Spinal cord (tissue), 10 donors: ENCODE measurements at places on chromosomes 12 and 14. TPM values are rescaled to one million over a fixed set of nuclear protein-coding genes. Genes with fewer than 3 reads are reported as not detected.

DNA sequence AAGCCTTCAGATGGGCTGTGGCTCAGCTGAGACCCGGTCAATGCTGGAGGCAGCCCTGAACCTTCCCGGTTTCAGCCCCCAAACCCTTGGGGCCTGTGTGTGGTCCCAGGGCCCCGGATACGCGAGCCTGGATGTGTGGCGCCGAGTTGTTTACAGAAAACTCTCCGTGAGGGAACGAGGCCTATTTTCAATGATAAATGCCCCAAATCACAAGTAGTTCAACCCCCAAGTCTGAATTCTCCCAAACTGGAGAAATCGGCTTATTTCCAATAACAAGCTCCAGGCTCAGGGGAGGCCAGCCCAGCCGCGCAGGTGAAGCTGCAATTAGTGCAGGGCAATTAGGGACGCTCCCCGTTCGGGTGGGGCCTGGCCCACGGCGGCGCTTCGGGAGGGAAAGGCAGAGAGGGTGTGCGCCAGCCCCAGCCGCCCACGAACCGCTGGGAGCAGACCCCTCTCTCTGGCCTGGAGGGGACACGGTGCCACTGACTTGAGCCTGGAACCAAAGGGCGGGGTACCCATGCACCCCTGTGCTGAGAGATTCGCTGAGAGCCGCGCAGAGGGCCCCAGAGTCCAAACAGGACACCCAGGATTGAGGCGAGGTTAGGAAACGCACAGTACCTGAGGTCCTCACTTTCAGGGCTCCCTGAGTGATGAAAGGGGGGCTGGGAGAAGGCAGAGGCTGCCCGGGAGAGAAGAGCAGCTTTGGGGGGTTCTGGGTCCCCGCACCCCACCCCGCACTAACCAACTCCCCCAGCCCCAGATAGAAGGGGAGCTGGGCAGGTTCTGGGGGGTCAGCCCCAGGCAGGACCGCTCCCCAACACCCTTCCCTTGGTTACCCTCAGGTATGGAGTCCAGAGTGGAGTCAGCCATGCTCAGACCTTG, 14.2 kb upstream of the ANKRD9 start:
- no peak for DNase-seq

DNA sequence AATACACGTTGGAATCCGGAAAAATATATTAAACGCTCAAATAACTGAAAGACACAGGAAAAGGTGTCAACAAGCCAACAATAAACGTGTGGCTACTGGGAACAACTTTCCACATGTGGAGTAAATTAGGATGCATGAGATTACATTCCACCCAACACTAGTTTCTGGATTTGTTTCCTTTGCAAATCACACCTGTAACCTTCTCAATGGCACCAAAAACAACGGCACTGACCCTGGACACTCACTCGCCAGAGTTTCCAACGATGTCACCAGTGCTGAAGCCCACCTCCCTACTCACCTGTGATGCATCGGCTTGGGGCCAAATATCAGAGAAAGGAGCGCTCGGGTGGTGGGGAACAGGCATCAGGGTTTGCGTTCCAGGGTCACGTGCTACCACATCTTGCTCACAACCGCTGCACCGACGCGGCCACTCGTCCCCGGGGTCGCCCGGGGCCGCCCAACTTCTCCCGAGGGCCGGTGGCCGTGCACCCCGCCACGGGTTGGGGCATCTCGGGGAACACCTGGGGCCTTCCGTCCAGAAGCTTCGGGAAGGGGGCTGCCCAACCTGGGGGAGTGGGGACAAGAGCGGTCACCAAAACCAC, 629 bp downstream of the PRDM4 start:
- DNase-seq, result peak; percentile 33

DNA sequence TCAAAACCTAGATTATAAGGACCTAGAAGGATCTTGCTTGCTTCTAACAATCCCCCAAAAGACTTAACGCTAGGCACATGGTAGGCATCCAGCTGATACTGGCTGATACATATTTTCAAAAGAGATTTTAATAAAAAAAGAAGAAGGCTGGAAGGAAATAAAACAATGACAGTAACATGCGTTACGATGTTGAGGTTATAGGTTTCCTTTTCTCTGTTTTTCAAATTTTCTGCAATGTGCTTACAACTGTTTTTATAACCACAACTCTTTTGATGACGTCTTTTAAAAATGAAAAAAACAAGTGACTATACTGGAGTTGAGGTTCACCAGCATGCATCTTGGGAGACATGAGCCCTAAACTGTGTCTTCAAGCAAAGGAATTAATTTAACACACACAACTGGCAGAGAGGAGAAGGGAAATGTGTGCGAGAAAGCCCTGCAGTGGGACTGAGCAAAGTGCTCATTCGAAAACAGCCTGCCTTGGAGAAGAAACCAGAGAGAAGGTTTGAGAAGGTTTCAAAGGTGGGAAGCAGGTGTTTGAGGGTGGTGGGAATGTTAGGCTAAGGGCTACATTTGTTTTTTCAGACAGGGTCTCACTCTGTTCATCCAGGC, 80.4 kb downstream of the DUSP16 start:
- DNase-seq, result no peak

- DNase-seq, result no peak
Observed at GRCh38 chr12:120905856-120906384, 1.8 kb upstream of the SPPL3 start.

- no peak for DNase-seq
Observed at GRCh38 chr14:67579636-67580035, 20.4 kb downstream of the PIGH start.

- no peak for DNase-seq
Observed at GRCh38 chr14:21309238-21309636, 29.4 kb downstream of the RPGRIP1 start.

DNA sequence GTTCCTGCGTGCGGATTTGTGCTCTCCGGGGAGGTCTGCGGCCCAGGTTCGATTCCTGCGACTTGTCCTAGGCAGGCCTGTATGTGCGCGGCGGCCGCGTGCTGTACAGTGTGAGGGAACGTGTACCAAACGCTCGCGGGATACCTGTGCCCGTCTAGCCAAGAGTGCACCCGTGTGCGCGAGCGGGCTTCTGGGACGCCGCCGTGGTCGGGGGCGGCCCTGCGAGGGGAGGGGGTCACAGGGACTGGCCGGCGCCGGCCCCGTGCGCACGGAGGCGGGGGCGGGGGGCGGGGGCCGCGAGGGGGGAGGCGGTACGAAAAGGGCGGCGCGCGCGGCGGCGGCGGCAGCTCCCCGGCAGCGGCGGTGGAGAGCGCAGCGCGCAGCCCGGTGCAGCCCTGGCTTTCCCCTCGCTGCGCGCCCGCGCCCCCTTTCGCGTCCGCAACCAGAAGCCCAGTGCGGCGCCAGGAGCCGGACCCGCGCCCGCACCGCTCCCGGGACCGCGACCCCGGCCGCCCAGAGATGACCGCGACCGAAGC, at the start of gene DLK1:
Gene DLK1, plus strand, starts transcription at position 343 of the 536 bp plus-strand sequence. Its CDS starts 177 bp downstream, at position 520.
- no peak for DNase-seq

DNA sequence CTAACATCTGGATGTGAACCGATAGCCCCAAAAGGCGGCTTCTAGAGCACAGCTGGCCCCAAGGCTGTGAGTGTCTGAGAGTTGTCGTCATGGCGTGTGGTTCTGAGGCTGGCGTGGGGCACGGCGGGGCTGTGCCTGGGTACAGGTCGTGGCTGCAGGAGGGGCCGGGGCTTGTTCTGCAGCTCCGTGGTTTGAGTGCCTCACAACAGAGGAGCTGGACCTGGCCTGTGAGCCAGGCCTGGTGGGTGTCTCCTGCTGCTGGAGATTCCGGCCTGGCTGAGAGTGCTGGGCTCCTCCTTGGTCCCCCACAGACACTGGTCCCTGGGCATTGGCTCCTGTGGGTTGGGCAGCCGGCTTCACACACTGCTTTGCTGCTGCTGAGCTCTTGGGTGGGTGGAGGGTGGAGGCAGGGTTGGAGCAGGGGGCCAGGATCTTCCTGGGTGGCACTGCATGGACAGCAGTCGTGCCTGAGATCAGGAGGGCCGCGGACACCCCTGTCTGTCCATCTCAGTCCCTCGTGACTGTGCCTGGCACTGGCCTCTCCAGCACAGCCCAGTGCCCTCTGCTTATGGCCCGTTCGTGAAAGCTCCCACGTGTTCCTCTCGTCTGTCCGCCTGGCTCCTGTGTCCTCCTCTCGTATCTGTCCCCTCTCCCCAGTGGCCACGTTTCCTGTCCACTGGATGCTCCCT, 31.8 kb upstream of the TEX22 start:
- no peak for DNase-seq

DNA sequence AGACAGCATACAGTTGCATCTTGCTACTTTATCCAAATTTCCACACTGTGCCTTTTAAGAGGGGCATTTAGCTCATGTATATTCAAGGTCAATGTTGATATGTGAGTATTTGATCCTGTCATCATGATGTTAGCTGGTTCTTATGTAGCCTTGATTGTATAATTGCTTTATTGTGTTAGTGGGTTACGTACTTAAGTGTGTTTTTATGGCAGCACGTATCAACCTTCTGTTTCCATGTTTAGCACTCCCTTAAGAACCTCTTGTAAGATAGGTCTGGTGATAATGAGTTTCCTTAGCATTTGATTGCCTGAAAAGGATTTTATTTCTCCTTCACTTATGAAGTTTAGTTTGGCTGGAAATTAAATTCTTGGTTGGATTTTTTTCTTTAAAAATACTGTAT, 445.2 kb downstream of the NAV3 start:
- DNase-seq, result no peak

DNA sequence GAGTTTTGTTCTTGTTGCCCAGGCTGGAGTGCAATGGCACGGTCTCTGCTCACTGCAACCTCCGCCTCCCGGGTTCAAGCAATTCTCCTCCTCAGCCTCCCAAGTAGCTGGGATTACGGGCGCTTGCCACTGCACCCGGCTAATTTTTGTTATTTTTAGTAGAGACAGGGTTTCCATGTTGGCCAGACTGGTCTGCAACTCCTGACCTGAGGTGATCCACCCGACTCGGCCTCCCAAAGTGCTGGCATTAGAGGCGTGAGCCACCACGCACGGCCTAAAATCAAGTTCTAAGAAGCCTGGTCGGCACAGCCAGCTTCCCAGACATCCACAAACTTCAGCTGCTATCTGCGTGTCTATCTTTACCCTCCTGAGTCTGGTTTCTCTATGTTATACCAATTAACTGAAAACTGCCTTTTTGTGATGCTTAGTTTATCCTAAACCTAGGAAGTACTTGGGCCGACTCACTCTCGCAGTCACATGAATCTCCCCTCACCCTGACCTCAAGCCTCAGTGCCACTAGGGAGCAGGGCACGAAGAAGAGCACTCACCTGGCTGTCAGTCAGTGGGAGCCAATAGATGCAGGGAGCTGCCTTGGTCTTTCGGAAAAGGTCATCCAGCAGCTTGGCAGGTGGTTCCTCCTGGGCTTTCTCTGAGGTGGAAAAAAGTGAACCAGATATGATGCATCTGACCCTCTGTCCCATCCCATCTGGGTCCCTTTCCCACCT, 3.4 kb upstream of the CDH24 start:
- DNase-seq, result no peak

DNA sequence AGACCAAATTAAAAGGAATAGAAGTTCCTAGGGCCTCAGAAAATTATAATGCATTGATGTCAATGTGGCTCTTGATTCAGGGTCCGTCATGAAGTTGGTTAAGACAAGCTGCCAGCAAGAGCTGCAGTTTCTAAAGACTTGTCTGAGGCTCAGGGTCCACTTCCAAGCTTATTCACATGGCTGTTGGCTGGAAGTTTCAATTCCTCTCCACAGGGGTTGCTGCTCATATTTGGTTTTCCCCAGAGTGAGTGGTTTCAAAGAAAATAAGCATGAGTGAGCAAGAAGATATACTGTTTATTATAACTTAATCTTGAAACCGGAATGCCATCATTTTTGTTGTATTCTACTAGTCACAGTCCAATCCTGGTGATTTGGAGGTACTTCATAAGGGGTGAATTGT, 1247.4 kb downstream of the LRFN5 start:
- peak; percentile 56 for DNase-seq

- no peak for DNase-seq
Observed at GRCh38 chr12:109815757-109816617, 17.2 kb downstream of the TRPV4 start.

DNA sequence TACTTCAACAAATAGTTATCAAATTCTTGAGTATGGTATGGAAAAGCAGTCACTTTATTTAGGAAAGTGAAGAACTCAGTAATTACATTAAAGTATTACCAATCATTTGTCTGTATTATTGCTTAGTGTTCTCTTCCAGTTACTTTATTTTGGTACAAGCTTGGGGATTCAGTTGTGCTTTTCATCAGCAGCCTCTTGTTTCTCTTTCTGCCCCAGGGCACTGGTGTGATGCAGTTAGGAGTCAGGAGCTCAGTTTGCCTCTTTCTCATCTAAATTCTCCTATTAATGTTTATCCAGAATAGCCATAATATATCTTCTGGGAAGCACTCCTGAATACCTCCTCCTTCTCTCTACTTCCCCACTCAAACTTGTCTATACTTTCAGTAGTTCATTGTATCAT, 25.7 kb downstream of the PMCH start:
- DNase-seq, result no peak

DNA sequence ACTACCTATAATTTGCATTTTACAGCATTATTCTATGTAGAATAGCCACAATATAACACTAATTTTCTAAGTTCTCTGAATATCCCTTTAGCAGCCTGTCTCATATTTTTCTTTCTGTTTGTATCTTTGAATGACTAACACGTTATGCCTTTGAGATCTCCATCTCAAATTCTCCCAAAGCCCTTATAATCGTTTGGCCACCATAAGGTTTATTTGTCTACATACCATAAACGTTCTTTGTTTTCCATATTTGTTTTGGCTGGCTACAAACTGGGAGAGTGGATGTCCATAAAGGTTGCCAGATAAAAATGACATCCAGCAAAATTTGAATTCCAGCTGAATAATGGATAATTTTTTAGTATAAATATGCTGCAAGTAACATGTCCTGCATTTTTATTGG, 203.7 kb downstream of the STXBP6 start:
- no peak for DNase-seq

DNA sequence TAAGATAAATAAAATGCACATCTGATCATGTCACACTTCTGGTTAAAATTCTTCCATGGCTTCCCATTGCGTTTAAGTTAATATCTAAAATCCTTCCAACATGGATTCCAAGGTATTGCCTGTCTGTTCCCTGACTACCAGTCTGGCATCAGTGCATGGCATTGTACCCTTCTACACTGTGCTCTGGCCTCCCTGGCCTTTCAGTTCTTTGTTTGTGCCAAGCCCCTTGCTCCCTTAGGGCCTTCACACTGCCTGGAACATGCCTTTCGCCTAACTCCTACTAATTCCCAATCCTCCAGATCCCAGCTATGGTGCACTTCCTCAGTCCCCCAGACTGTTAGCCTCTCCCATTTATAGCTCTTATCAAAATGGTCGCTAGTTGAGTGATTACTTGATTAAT, 6.3 kb downstream of the CIPC start:
- no peak for DNase-seq

- DNase-seq, result peak; percentile 85
Observed at GRCh38 chr12:131390412-131391334, 320.2 kb upstream of the SFSWAP start.

GRCh38 chr12:94689002-94689645, 38.8 kb upstream of the TMCC3 start:
- DNase-seq, result no peak

The SERPINA12 gene
- total RNA-seq, result not detected

The A2M gene
- total RNA-seq, result 263 TPM

The KLRG1 gene
- 9.4 TPM for total RNA-seq

The OR10A7 gene
- total RNA-seq, result not detected

The C12orf50 gene
- not detected for total RNA-seq

The RAPGEF3 gene
- total RNA-seq, result 15.0 TPM
